GM18507 (cell line): ENCODE measurements at places on chromosomes 3 and 15.
A peak's percentile ranks its signal among the peaks of the same experiment; 100 is the strongest.

GRCh38 chr15:74196175-74196574 lies 6.4 kb downstream of the STRA6 start:
- DNase-seq: no peak

DNA sequence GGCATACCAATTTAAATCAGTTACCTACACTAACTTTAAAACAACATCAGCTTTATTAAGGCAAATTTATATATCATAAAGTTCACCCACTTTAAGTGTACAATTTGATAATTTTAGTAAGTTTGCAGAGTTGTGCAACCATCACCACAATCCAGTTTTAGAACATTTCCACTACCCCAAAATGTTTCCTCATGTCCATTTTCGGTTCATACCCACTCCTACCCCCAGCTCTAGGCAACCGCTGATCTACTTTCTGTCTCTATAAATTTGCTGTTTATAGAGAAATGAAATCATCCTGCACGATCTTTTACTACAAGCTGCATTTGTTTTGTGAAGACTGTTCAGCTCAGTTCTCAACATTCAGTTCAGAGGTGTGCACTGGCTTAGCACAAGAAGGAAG lies 31.5 kb upstream of the FAM81A start:
- DNase-seq: no peak

DNA sequence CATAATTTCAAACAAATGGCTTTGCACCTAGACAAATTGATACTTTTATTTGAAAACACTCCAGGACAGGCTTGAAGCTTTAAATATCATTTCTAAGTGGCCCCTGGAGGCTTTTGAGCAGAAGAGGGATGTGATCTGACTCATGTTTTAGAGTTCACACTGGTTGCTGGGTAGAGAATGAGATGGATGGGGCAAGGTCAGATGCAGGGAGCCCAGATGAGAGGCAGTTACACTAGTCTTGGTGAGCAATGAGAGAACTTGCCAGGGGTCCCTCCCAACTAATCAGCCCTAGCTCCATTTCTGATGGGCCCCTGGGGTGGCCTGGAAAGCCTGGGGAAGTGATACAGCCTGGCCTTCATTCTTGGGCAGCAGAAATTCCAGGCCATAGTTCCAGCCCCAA lies 190.4 kb downstream of the MEGF11 start:
- DNase-seq: no peak

GRCh38 chr3:169847896-169848295 lies 21.8 kb downstream of the LRRC31 start:
- no peak for DNase-seq

GRCh38 chr3:46523556-46523955 lies 25.8 kb downstream of the RTP3 start:
- no peak for DNase-seq

GRCh38 chr3:113105966-113106660 lies 105.2 kb upstream of the BOC start:
- no peak for DNase-seq

DNA sequence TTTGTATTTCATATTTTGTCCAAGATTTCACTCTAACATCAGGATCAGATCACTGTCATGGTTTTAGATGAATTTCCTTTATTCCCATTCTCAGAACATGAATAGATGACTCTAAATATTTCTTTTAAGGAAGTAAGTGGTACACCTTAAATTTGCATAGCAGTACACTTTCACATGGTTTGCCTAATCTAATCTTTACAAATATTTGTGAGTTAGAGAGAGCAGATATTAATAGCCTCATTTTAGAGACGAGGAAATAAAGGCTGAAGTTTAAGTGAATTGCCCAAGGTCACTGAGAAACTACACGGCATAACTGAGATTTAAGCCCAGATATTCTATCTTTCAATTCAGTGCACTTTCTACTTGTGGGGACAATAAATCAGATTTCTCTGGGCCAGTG lies 14.2 kb downstream of the TERC start:
- DNase-seq: no peak

DNA sequence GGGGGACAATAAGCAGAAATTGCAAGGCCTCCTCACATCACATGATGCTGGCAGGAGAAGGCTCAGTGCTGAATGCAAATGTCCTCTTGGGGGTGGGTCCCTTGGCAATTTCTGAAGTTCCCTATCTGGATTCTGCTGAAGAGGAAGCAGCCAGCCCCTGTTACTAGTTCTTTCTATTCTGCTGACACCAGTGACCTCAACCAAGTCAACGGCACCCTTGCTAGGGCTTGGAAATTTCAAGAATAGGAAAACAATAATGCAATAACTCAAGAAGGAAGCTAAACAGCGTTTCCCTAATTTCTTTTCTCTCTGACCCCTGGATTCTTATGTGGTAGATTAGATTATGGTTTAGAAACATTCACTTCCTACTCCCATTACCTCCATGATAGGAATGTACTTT lies 46.2 kb upstream of the FOXP1 start:
- DNase-seq: no peak

GRCh38 chr15:80871858-80872257 lies 92.7 kb downstream of the CEMIP start:
- DNase-seq: no peak

- DNase-seq: no peak
These were observed 3.2 kb downstream of the RAP2B start for GRCh38 chr3:153165261-153165681.

DNA sequence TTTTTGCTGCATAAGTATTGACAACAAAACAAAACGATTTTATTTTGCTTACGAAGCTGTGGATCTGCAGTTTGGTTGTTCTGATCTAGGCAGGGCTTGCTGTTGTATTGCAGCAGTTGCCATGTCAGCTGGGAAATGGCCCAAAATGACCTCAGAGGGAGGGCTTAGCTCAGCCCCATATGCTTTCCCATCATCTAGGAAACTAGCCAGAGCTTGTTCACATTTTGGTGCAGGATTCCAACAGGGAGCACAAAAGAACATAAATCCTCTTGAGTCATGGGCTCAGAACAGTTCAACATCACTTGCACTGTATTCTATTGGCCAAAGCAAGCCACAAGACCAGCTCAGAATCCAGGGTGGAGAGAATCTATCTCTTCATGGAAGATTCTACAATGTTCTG lies 42.2 kb upstream of the ROBO2 start:
- no peak for DNase-seq

- no peak for DNase-seq
These were observed 124.5 kb upstream of the ATP10A start for GRCh38 chr15:25987638-25988037.

GRCh38 chr3:27681249-27681748 lies 40.8 kb downstream of the EOMES start:
- peak; percentile 35 for DNase-seq

DNA sequence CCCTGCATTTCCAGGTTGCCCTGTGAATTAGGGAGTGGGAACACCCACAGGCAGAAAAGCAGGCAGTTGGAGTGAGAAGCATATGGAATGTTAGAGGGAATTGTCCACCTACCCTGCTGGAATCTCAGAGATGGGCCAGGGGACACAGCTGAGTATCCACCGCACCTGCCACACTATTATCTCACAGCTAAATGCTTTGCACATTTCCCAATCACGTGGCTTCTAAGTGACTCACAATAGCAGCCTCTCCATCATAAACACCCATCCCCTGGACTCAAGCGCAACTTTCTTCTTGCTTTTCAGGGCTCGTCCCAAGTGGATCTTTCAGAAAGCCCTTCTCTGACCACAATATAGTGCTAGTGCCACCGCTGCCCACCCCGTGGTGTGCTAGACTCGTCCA lies 389.0 kb upstream of the LMCD1 start:
- DNase-seq: no peak

GRCh38 chr3:71172189-71172588 lies 411.3 kb downstream of the FOXP1 start:
- no peak for DNase-seq

DNA sequence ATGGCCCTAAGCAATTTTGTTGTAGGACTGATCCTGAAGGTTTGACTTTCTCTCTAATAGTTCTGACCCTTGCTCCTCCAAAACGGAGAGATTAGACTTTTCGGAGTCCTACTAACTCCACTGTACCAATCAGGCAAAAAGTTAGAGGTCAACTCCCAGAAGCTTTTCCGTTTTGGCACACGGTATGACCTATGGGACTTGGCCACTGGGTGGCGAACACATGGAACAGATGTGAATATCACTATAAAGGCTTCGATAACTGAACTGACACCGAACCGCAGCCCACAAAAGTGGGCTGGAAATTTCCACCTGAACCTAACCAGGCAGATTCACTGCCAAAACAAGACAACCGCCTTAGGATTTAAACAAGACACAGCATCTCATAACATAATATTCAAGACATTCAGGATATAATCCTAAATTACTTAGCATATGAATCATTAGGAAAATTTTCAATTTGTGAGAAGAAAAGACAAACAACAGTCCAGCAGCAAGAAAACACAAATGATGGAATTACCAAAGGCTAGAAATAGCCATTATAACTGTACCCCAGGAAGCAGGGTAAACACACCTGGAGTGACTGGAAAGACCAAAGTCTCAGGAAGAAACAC lies 12.2 kb upstream of the TM2D3 start:
- no peak for DNase-seq

DNA sequence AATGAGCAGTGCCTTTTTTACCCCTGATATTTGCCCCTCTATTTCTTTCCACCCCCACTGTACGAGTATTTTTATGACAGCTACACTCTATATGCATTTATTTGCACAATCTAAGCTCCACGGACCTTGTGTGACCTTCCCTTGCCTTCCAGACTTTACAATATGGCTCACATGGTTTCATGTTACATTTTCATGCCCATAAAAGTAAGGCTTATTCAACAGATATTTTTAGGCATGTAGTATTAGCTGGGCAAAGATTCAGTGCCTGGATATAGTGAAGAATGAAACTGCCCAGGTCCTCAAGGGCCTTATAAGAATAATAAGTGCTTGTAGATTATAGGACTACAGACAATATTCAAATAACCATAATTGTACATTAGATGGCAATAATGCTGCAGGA lies 481.9 kb upstream of the CNTN4 start:
- DNase-seq: no peak

DNA sequence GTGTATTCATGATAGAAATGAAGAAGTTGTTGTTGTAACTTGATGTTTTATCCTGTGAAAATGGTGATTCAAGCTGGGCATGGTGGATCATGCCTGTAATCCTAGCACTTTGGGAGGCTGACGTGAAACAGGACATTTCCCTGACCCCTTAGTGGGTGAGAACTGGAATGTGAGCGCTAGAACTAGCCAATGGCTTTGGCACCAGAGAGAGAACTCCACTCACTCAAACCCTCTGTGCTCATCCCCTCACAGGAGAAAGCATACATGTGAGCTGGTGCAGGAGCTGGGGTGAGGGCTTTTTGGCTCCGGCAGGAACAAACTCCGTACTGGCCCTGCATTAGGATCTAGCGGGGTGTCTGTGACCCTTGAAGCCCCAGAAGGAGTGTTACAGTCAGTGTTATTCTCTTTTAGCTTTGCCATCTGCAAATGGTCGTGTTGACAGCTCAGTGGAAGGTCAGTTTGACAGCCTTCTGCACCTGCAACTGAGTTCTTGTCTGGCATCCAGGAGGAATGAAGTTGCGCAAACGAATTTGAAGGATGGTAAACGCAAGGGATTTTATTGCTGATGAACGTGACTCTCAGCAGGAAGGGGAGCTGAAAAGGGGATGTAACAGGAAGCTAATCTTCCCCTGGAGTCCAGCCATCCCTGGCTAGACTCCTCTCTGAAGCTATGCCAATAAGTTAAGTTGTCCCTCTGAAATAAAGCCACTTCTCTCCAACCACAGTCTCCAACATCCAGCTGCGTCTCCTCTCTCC lies 1016.6 kb upstream of the CADM2 start:
- DNase-seq: no peak

- DNase-seq: no peak
These were observed 139.1 kb upstream of the RAD18 start for GRCh38 chr3:9102240-9102981.

DNA sequence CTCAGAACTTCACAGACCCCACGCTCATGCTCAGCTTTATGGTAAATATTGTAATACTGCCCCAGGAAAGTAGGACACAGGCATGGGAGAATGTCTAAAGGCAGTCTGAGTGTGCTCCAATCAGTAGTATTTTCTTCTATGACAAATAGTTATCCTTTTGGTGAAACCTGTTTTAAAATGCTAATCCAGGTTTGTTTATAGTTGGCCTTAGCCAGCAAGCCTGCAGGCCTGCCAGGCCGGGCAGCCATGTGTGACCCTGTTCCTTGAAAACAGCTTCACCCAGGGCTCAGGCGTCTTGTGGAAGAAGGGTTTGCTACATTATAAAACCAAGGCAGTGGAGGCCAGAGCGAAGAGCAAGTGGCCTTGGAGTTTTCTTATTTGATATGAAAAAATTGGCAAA lies 104.7 kb downstream of the SEMA6D start:
- DNase-seq: no peak

DNA sequence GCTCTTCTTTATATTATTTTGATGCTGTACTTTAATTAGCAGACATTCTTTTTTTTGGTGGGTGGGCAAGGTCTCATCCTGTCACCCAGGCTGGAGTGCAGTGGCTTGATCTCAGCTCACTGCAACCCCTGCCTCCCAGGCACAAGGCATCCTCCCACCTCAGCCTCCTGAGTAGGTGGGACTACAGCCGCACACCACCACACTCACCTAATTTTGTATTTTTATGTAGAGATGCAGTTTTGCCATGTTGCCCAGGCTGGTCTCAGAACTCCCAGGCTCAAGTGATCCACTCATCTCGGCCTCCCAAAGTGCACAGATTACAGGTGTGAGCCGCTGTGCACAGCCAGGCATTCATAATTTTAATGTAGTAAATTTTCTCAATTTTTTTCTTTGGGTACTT lies 608.1 kb downstream of the ZNF385D start:
- DNase-seq: no peak

DNA sequence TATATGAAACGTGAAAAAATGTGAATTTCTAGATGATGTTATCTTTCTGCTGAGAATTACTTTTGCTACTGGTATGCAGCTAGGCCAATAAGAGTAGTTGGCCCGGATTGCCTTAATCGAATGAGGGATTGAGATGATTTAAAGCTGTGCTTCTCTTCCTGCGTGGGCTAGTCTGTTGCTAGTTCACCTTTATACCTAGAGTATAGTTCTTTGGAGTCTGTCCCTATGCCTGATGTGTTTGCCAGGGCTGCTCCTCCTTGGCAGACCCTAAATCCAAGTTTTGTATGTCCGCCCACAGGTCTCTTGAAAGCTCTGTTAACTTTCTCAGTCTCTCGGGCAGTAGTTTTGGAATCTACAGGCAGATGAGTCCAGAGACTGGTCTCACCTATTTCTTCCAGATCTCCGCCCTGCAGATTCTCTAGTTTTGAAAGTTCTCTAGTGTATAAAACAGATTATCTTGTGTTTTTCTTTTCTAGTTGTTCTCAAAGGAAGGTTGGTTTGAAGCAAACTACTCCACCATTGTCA lies 64.9 kb downstream of the MEF2A start:
- no peak for DNase-seq

DNA sequence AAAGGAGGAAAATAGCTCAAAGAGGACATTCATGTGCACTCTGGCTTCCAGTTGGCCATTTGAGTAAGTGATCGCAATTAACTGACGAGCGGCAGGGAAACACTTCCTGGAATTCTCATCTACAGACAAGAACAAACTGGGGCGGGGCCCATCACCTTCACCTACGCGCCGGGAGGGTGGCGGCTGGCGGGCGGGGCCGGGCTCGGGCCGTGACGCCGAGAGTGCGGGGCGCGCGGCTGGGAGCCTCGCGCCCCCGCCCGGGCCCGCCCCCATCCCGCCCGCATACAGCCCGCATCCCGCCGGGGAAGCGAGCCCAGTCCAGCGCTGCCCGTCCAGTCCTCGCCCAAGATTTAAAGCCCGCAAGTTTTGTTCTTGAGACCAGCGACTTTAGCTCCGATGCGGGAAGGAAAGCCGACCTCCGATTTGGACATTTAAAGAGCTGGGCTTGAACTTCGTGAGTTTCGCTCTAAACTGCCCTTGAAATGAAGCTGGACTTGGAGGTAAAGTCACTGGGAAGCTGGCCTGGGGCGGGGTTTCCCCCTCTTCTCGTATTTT lies at the start of gene B3GNT5:
TSS of gene B3GNT5 (plus strand) at position 281 of the 555 bp plus-strand sequence. CDS start 16,546 bp downstream, outside the sequence.
- DNase-seq: no peak

- peak; percentile 78 for DNase-seq
These were observed at the start of gene LXN for GRCh38 chr3:158672215-158673176. LXN (minus strand) TSS chr3:158672648; CDS start chr3:158672478, 170 bp downstream.
